ENCODE measurements at places on chromosomes 4 and X. TPM values are rescaled to one million over a fixed set of nuclear protein-coding genes. Genes with fewer than 3 reads are reported as not detected.

GRCh38 chr4:147777456-147778091 is 45.7 kb downstream of the ARHGAP10 start:
- no peaks in the 10 kb centered on the region for H3K27me3 ChIP-seq
- H3K4me1 ChIP-seq = no peaks in the 10 kb centered on the region
- no peak overlapping the region for H3K27ac ChIP-seq
- no peaks in the 10 kb centered on the region for H3K36me3 ChIP-seq
- DNase-seq = no peak
- H3K4me3 ChIP-seq = no peak overlapping the region

DNA sequence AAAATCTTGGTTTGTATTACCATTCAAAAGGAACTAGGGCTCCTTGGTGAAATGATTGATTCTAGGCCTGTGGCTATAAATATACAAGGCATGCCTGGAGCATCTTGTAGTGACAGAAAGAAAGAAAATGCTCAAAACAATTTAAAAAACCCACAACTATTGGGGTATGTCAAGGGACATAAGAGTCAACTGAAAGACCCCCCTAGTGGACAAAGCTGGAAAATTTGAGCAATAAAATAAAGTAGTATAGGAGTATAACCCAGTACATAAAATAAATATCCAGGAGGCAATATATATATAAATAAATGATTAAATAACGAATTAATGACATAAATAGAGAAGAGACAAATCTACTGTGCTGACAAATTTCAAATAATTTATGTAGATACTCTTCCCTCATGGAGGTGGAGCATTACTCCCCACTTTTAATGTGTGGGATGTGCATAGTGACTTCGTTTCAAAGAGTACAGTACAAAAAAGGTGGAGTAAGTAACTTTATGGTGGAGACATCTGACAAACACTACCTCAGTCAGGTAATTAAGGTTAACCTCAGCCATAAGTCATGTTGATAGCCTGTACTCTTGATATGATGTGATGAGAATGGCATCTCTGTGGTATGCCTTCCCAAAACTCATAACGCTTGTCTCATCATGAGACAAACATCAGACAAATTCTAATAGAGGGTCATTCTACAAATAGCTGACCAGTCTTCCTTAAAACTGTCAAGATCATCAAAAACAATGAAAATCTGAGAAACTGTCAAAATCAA is 185.0 kb upstream of the GLRA2 start:
- DNase-seq = no peak
- H3K27me3 ChIP-seq = no peaks in the 10 kb centered on the region
- no peaks in the 10 kb centered on the region for H3K4me1 ChIP-seq
- no peak overlapping the region for H3K4me3 ChIP-seq
- H3K36me3 ChIP-seq = no peaks in the 10 kb centered on the region

GRCh38 chr4:147821555-147821954 is 89.7 kb downstream of the ARHGAP10 start:
- no peak for DNase-seq
- no peak overlapping the region for H3K4me3 ChIP-seq
- no peaks in the 10 kb centered on the region for H3K27me3 ChIP-seq

- H3K27me3 ChIP-seq = no peaks in the 10 kb centered on the region
- H3K27ac ChIP-seq = no peak overlapping the region
- H3K4me3 ChIP-seq = no peak overlapping the region
- no peak for DNase-seq
Measured at GRCh38 chrX:134908356-134908755, 82.4 kb upstream of the SMIM10 start.

- peaks cover 6% of the 10 kb centered on the region for H3K4me1 ChIP-seq
- H3K27ac ChIP-seq = peak overlapping the region; percentile 71
- H3K27me3 ChIP-seq = no peaks in the 10 kb centered on the region
- H3K4me3 ChIP-seq = no peak overlapping the region
- no peaks in the 10 kb centered on the region for H3K36me3 ChIP-seq
Measured at GRCh38 chr4:77538144-77538543, 67.5 kb upstream of the CXCL13 start.

GRCh38 chr4:143402776-143403552 is 66.3 kb downstream of the GAB1 start:
- H3K36me3 ChIP-seq = no peaks in the 10 kb centered on the region
- H3K27ac ChIP-seq = peak overlapping the region; percentile 57
- H3K4me1 ChIP-seq = peaks cover 7% of the 10 kb centered on the region
- no peaks in the 10 kb centered on the region for H3K27me3 ChIP-seq

GRCh38 chr4:186514271-186514950 is 41.0 kb downstream of the MTNR1A start:
- no peaks in the 10 kb centered on the region for H3K36me3 ChIP-seq
- H3K4me3 ChIP-seq = no peak overlapping the region
- H3K27me3 ChIP-seq = no peaks in the 10 kb centered on the region
- no peaks in the 10 kb centered on the region for H3K4me1 ChIP-seq

GRCh38 chrX:124269881-124270280 is 62.6 kb upstream of the TEX13D start:
- no peaks in the 10 kb centered on the region for H3K36me3 ChIP-seq
- no peak overlapping the region for H3K27ac ChIP-seq
- no peak overlapping the region for H3K4me3 ChIP-seq
- no peaks in the 10 kb centered on the region for H3K27me3 ChIP-seq

GRCh38 chr4:17633600-17633999 is 19.2 kb downstream of the MED28 start:
- no peaks in the 10 kb centered on the region for H3K4me1 ChIP-seq
- H3K27ac ChIP-seq = no peak overlapping the region
- H3K27me3 ChIP-seq = no peaks in the 10 kb centered on the region
- no peak overlapping the region for H3K4me3 ChIP-seq

DNA sequence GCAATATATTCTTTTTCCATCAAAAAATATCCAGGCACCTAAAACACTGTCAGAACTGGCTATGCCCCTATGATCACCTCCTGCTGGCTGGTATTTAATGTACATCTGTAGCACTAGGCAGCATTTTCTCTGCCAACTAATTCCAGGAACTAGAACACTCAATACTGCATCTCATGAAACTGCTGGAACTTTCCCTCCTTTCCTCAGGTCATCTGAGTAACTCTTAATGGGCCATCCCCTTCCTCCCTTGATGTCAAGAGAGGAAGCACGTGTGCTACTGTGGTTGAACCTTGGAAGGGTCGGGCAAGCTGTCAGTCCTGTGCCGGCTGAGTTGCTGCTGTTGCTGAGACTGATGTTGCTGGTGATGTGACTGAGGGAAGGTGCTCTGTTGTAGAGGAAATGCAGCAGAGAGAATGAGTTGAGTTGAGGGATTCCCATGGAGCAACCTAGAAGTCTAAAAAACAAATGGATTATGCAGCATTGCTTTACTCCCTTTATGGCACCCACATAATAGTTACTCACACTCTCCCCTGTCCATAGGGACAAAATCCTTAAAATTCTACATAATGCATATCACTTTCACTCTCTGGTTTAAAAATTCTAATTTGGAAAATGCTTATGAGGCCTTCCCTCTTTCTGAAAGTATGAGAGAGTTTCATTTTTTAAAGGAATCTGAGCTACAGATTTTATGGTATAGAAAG is 39.5 kb downstream of the TMEM165 start:
- no peak overlapping the region for H3K4me3 ChIP-seq
- H3K36me3 ChIP-seq = no peaks in the 10 kb centered on the region
- no peaks in the 10 kb centered on the region for H3K27me3 ChIP-seq
- no peaks in the 10 kb centered on the region for H3K4me1 ChIP-seq
- H3K27ac ChIP-seq = no peak overlapping the region

DNA sequence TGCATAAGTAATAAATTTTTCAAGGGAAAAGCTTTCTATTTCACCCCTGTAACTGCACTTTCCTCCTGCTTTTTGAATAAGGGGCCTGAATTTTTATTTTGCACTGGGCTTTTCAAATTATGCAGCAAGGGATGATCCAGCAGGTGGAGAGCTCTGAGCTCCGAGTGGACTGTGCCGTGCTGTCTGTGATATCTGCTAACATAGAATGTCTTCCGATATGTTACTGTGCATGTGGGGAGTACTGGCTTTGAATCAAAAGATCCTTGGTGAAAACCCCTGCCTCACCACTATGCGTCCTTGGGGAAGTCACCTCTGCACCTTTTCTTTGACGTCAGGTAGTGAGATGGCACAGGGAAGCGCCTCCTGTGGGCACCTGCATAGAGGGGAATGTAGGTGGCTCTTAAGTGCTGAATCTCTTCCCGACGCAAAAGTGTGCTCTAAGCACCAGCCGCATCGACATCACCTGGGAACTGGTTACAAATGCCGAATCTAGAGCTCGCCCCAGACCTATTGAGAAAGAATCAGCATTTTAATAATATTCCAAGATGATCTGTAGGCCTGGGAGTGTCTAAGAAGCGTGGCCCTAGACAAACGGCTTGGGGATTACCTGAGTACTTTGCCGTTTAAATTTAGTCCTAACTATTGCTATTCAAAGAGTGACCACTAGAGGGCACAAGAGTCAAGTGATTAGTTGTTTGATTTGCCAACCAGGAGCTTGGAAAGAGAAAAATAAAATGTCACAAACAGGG is 19.2 kb upstream of the WFS1 start:
- H3K36me3 ChIP-seq = no peaks in the 10 kb centered on the region
- H3K27ac ChIP-seq = no peak overlapping the region

DNA sequence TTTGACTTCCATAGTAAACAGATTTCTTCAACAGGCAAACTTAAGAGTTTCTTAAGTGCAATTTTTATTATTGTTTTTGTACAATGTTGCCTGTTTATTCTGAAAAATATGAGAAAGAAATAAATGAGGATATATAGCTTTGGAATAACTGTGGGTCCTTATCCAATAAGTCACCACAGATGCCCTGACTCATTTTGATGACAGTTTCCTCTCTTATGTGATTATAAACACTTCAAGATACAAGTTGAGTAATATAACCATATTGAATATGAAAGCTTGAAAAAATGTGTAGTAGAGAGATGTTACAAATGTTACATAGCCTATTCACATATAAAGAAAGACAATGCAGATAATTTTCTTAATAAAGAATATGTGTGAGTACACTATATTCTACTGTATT is 931.6 kb downstream of the RAPGEF2 start:
- no peak overlapping the region for H3K4me3 ChIP-seq
- no peak for DNase-seq
- no peaks in the 10 kb centered on the region for H3K27me3 ChIP-seq
- no peaks in the 10 kb centered on the region for H3K36me3 ChIP-seq
- H3K27ac ChIP-seq = no peak overlapping the region

GRCh38 chrX:13284570-13284969 is 35.3 kb downstream of the ATXN3L start:
- peak overlapping the region; percentile 21 for H3K27ac ChIP-seq
- no peaks in the 10 kb centered on the region for H3K4me1 ChIP-seq
- peaks cover 9% of the 10 kb centered on the region for H3K27me3 ChIP-seq
- no peaks in the 10 kb centered on the region for H3K36me3 ChIP-seq

DNA sequence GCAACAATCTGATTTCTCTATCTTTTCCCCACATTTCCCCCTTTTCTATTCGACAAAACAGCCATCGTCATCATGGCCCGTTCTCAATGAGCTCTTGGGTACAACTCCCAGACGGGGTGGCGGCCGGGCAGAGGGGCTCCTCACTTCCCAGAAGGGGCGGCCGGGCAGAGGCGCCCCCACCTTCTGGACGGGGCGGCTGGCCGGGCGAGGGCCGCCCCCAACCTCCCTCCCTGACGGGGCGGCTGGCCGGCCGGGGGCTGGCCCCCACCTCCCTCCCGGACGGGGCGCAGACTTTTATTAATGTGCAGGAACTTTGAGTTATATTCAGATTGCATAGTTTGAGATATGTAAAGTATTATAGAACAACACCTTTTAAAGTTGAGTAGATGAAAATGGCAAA is 64.4 kb upstream of the HPGD start:
- no peaks in the 10 kb centered on the region for H3K4me1 ChIP-seq
- H3K4me3 ChIP-seq = no peak overlapping the region
- no peak for DNase-seq
- H3K27me3 ChIP-seq = no peaks in the 10 kb centered on the region

DNA sequence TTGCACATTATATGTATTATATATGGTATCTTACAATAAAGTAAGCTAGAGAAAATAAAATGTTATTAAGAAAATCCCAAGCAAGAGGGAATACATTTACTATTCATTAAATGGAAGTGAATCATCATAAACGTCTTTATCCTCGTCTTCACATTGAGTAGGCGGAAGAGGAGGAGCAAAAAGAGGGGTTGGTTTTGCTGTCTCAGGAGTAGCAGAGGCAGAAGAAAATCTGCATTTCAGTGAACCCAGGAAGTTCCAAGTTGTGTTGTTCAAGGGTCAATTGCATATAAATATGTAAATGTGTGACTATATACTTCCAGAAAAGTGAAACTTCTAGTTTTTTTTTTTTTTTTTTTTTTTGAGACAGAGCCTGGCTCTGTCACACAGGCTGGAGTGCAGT is 301.4 kb downstream of the TMA16 start:
- H3K27ac ChIP-seq = no peak overlapping the region
- no peaks in the 10 kb centered on the region for H3K4me1 ChIP-seq
- no peaks in the 10 kb centered on the region for H3K27me3 ChIP-seq
- H3K36me3 ChIP-seq = no peaks in the 10 kb centered on the region
- no peak overlapping the region for H3K4me3 ChIP-seq
- DNase-seq = no peak

DNA sequence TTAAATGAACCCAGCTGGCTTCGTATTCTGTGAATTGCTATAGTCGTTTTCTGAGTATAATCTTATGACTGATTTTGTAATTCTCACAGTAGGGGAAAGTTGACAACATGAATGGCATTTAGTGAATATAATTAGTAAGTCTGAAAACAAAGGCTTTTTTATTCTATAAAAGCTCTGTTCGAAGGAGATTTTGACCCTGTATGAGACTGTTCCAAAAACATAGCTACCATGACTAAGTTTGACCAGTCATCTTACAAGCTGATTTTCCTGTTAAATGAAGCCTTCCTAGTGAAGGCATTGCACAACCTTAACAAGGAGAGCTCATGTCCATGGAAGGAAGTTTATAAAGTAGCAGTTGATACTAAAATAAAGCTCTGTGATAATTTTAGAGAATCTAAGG is 242.3 kb downstream of the RPA4 start:
- DNase-seq = no peak
- no peak overlapping the region for H3K4me3 ChIP-seq
- no peaks in the 10 kb centered on the region for H3K36me3 ChIP-seq
- H3K27ac ChIP-seq = no peak overlapping the region
- peaks cover 17% of the 10 kb centered on the region for H3K27me3 ChIP-seq

DNA sequence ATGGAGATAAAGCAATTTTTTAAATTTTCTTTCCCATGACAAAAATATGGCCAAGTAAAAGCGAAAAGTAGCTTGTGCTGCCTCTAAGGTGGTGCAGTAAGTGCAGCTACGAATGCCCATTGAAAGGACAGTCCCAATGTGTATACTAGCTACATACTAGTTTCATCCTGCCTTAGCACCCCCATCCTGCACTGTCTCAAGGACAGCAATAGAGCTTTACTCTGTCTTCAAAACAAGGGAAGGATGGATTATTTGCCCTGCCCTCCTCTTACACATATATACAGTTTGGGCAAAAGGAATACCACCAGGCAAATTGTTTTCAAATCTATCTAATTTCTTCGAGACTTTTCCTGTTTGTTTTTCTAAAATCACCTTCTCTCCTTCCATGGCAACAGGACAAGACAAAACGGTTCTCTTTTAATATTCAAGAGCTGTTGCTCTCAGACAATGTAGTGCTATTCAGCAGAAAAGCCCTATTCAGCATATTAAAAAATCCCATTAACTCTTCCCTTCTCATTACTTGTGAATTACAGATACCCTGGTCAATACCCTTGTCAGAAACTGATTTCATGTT is 75.1 kb upstream of the SLC7A11 start:
- no peaks in the 10 kb centered on the region for H3K27me3 ChIP-seq
- H3K4me3 ChIP-seq = no peak overlapping the region
- no peaks in the 10 kb centered on the region for H3K4me1 ChIP-seq
- no peak overlapping the region for H3K27ac ChIP-seq

GRCh38 chr4:78361621-78362120 is 189.9 kb upstream of the ANXA3 start:
- no peak overlapping the region for H3K4me3 ChIP-seq
- H3K27ac ChIP-seq = no peak overlapping the region
- no peaks in the 10 kb centered on the region for H3K4me1 ChIP-seq

Gene ARMCX2
- 40.2 TPM for total RNA-seq

Gene IL21
- total RNA-seq = not detected

Gene TRIML1
- total RNA-seq = not detected

Gene TEX11
- total RNA-seq = not detected

Gene SERTM2
- 1.6 TPM for total RNA-seq
